ENCODE measurements at places on chromosomes 11 and 22.

DNA sequence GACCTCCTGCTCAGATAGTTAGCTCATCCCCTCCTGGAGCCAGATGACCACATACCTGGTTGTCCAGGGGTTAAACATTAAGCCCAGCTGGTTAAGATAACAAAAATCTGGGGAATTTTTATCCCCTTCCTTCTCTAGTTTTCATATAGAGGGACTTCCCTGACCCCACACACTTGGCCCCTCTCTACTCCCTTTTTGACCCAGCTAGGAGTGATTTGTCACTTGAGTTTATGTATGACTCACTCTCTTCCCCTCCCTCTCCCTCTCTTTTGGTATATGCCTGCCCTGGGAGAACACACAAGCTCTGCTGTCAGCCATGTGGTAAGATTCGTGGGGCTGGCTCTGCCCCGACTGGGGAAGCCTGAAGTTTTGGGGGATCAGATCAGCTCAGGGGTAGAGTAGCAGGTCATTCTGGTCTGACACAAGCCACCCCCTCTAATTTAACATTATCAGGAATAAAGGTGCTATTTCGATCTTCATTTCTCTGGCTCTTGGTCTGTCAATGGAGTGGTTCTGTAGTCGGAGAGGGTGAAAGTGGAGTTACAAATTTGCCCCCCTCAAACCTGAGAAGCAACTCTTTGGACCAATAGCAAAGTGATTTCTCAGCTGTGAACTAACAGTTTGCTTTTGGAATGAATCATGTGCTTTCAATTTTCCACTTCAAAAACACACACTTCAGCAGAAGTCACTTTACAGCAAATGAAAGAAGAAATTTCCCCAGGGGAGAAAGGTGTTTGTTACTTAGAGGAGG is 415.3 kb upstream of the CADM1 start:
- no peak for DNase-seq

DNA sequence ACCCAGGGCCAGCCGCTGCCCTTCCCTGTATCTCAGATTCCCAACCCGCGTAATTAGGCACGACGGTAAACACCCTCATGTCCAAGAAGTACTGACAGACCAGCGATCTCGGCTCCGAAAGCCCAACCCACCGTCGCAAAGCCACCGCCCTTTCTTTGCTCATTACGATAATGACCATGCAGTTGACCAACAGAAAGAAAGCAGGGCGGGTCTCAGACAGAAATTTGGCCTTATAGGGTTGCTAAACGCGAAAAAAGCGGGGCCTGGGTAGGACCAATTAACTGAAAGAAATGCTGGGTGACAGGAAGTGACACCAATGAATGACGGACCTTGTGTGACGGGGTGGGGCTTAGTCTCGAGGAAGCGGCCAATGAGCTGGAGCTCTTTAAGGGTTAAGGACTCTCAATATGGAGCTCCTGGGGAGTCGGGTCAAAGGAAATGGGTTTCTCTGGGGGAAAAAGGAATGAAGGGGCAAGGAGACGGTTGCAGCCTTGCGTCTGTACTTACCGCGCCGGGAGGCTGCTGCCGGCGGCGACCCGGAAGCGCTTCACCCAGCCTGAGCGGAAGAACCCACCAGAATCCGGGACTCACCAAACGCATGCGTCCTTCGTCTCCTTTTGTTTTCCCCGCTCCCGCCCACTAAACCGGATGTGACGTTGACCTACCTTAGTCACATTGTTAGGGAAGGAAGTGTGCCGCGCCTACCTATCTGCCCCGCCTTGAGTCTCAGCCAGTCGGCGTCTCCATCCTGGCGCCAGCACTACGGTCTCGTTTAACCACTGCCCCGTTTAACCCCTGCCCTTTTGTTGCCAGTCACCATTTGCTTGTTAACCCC is at the start of gene ANAPC15:
Gene ANAPC15 (minus strand): TSS at position 553 of the 835 bp plus-strand sequence. CDS start 1,419 bp downstream, outside the sequence.
- peak; percentile 99 for DNase-seq

GRCh38 chr22:49464037-49464436 is 363.6 kb downstream of the BRD1 start:
- no peak for DNase-seq

DNA sequence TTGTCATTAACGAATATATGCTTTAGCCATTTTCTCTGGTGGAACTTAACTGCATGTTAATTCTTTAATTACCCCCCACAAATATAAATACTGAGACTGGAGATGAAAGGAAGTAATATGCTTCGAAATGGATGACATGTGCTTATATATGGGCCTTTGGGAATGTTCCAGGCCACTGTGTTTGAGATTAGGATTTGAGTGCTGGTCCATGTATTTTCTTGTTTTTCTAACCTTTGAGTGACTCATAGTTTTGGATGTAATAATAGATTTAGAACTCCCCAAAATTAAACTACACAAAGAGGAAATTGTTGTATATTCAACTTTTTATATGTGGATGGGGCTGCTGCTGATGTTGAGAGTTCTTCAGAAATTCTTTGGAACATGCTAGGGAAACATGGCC is 54.2 kb downstream of the EXT2 start:
- no peak for DNase-seq

DNA sequence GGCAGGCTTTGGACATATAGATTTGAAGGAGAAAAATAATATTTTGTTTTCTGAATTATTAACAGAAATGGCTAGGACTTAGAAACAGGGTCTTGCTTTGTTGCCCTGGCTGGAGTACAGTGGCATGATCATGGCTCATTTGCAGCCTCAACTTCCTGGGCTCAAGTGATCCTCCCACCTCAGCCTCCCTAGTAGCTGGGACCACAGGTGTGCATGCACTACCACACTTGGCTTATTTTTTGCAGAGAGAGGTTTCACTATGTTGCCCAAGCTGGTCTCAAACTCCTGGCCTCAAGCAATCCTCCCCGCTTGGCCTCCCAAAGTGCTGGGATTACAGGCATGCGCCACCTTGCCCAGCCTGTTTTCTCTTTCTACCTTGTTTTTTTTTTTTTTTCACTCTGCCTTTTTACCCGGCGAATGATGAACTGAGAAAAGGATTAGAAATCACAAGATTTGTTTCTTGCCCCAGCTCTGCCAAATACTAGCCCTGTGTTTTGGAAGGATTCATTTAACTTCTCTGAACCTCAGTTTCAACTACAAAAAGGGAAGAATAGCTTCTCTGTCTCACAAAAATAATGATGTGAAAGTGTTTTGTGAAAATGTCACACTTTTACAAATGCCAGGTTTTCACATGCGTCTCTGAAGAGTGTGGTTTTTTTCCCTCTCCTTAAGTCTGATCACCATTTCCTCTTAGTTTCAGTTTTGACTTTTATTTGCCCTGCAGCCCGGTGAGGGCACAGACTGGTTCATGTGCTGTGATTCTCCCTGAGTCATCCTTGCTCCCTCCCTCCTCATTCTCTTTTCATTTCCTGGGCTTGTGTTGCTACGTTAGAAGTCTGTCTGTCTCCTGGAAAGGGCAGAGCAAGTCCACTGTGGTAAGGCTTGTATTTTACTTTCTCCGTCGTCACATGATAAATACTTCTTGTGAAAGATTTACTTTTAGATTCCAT is 67.7 kb downstream of the BCL2L13 start:
- DNase-seq: peak; percentile 47

DNA sequence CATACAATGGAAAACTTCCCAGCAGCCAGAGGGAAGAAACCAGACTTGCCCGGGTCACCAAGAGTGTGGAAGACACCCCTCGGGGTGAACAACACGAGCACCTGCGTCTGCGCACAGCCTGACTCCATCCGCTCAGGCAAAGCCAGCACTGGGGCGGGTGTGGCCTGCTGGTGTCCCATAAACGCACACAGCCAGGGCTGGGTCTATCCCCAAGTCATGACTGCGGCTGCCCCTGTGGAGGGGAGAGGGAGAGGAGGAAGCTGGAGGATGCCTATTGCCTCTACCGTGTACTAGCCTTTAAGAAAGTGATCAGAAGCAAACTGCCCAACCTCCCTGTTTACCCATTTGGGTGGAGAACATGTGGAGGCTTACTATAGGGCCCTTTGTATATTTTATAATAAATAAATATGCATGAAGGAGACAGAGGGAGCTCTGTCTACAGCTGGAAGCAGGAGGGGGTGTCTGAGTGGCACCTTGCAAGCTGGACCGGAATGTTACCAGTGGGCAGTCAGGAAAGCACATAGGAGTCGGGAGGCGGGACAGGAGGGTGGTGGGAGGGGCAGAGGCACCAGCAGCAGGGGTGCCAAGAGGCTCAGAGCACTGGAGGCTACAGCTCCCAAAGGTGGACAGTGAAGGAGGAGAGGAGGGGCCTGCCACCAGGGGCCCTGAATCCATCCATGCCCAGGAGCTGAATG is 79.6 kb downstream of the PHF21B start:
- DNase-seq: no peak

DNA sequence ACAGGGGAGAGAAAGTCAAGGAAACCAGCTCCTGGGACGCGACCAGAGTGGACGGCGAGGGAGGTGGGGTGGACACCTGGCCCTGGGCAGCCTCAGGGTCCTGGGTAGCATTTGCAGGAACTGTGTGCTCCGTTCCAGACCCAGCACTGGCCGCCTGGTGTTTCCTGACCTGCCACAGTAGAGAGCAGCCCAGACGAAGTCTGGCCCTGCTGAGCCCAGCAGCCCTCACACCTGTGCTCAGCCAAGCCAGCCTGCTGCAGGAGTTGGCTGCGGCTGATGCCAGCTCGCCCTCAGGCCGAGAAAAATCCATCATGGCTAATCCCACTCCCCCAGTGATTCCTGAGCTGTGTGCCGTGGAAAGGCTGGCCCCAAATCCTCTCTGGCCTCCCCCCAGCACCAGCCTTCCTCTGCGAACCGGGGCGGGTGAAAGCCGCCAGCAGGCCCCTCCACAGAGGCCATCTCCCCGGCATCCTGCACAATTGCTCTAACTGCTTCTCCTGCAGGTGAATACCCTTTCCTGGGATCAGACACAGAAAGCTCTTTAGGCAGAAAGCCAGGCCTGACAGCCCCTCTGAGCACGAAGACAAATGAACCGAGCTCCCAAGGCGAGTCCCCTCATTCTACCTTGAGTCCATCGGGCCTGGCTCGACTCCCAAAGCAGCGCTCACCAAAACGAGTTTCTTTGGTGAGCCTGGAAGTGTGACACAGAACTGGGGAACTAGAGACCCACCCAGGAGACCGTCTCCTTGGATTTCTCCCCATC is 88.6 kb downstream of the RTL6 start:
- DNase-seq: no peak

- DNase-seq: no peak
These were observed 33.8 kb downstream of the ZC3H7B start for GRCh38 chr22:41334951-41335635.
